ENCODE measurements at places on chromosomes 5 and 9.

DNA sequence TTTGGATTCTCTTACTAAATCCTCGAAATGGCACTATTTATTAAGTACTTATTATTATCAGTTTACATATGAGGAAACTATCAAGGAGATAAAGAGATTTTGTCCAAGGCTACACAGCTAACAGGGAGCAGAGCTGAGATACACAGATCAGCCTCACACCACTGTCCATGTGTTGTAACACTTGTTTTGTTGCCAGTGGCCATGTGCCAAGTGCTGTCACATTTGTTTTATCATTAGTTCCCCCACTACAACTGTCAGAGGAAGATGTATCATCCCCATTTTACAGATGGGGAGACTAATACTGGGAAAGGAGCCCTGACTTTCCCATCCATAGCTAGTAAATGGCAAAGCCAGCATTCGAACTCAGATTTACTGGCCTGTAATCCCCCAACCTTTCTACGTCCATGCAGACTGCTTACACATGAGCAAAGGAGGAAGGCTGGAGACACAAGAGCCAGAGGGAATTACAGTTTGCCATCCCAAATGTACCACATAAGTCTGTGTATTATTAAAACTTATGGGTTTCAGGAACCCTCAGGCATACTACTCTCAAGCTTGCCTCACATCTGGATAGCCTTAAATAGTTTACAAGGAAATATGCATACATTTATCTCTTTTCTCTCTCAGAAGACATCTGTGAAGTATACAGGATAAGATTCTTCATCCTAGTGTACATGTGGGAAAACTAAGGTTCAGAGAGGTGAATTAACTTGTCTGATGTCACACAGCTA lies 25.1 kb downstream of the PAPPA start:
- no peak for DNase-seq

DNA sequence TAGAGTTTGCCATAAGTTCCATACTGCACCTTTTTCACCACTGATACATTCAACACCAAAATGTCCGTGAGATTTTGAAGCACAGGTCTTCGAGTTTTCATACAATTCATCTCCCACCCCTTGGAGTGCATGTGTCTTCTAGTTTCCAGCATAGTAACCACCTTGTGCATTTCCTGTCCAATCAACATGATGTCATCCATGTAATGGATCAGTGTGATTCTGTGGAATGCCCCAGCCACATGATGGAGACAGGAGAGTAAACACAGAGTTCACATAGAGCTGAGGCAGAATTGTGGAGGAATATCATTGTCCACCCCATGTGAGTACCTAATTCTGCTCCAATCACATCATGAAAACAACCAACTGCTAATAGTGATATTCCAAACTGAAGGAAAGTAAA lies 441.5 kb upstream of the CDH6 start:
- no peak for DNase-seq

GRCh38 chr5:122237906-122238305 lies 74.1 kb upstream of the SNCAIP start:
- no peak for DNase-seq

DNA sequence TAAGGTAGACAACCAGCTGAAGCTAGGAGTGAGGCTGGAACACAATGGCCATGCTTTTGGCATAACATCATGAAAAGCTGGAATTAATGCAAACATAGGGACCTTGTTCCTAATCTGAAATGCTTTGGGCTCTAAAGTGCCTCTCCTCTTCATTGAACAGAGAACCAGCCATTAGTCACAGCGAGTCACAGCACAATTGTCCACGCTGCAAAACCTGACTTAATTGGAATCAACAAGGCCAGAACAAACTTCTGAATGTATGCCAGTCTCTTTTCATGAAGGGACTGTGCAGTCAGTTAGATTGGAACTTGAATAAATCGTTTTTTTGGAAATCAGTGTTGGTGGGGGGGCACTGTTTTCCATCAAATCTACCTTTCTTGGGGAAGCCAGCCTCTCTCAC lies 96.5 kb downstream of the JAKMIP2 start:
- no peak for DNase-seq

- no peak for DNase-seq
Observed at GRCh38 chr5:165333623-165334022, 1828.2 kb downstream of the MAT2B start.

GRCh38 chr9:86263876-86264275 lies 4.4 kb upstream of the C9orf153 start:
- no peak for DNase-seq

DNA sequence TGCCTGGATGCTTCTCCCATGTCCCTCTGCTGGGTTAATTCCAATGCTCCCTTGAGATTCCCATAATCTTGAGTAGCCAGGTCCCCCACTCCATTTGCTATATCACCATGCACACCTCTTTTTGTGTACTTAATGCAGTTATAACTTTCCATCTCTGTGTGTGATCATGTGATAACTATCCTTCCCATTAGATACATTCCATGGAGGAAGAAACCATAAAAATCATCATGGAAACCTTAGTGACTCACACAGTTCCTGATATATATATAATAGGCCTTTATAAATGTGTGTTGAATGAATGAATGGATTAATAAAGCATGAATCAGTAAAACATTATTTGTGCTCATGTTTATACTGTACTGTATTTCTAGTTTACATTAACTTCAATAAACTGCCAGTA lies 104.6 kb downstream of the PCSK5 start:
- no peak for DNase-seq

DNA sequence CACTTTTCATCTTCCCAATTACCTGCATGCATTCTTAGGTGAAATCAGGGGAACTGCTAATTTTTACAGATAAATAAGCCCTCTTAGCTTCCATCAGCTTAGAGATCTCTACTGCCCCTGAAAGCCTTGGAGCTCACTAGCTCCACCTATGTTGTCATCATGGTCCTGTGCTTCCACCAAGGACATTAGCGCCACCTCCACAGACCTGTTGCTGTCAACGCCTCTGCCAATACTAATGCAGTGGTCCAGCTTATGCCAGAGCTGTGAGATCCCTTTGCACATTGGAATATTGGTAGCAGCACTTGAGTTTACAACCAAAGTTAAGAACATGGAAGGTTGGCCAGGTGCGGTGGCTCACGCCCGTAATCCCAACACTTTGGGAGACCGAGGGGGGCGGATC lies 7.7 kb upstream of the SHISAL2B start:
- no peak for DNase-seq

DNA sequence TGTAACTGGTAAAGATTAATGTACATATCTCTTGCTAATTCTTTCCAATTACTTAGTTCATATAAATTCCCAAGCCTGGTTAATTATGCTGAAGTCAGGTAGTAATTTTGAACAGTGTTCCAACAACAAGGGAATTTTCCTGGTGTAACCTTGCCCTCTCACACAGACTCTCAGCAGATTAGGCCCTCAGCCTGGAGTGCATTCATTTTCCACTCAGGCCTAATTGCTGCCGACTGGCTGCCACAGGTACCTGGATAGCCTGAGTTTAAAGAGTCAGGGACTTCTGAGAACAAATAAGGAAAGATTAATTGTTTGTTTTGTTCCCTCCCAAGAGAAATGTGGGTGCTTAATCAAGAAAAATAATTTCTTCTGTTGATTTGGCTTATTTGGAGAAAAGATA lies 71.4 kb downstream of the PPIC start:
- DNase-seq = no peak
